ENCODE measurements at places on chromosomes 3 and 15.

DNA sequence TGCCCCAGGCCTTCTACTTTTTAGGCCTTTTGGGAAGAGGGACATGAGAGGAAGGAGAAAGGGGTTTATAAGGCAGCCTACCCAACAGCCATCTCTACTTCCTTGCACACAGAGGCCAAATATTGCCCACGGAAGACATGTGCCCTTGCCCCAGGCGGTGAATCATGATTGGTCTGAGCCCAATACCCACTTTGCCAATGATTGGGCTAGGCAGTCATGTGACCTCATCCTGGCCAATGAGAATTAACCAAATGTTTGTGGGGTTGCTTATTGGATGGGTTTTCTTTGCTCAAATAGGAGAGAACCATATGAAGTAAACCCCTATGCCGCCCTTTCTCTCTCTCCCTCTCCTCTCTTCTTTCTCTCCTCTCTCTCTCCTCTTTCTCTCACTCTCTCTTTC, 42.2 kb upstream of the ATP1B3 start:
- no peak for DNase-seq

- DNase-seq: no peak
Observed at GRCh38 chr3:23697416-23697815, 108.3 kb upstream of the UBE2E1 start.

DNA sequence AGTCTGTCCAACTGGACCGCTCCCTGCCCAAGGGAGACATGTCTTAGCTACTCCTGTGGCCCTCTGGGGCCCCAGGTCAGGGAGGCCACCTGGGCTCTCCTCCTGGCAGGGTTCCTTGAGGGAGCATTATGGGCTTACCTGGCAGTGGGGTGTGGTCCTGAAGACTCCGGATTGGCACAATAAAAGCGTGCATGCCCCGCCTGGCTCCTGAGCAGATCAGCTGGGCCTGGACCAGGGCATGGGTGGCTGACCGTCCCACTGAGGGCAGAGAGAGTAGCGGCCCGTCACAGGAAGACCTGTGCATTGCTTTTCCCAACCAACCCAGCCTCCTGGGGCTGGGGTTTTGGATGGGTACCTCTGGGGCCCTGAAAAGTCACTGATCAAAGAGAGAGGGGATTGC, 5.4 kb downstream of the ACOX2 start:
- no peak for DNase-seq

- DNase-seq: no peak
Observed at GRCh38 chr15:39511000-39511915, 69.6 kb upstream of the THBS1 start.

GRCh38 chr3:97827741-97828471, 6.1 kb downstream of the CRYBG3 start:
- no peak for DNase-seq

DNA sequence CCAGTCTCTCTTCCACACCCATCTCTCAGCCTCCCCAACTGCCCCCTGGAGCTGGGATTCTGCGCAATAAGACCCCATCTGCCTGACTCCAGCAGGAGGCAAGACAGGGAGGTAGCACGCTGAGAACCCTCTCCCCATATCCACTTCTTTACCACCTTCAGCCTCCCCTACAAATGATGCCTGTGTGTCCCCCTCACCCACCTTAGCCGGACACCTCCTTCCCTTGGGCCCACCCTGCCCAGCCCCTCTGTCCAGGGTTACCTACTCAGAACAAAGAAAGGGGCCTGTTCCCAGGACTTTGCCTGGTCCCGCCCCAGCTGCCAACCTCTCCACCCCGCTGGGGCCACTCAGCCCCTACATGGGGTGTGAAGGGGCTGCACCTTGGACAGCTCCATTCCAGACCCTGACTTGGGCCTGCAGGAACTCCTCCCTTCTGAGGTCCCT, 40.8 kb upstream of the ATP2B2 start:
- no peak for DNase-seq

DNA sequence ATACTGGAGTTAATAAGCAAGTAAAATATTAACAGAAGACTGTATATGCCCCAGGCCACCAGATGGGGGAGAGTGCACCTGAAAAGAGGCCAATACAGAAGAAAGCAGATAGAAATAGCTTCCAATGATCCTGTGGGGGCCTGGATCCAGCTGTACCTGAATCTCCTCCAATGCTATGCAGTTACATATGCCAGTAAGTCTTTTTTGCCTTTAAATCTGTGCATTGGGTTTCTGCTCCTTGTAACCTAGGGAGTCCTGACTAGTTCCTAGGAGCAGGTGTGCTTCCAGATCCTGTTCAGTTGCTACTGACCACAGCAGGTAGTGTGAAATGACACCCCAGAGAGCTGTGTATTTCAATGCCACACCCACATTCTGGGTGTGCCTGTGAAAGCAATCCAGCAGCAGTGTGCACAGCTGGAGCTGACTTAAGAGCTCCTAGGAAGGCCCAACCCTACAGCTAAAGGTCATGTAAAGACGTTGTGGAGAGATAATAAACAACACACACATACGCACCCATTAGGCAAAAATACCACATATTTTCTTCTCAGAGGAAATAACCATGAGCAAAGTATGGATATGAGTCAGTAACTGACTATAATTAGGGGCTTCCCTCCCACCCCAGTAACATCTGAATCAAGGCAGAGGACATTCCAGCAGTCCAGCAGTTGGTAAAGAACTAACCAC, 62.2 kb upstream of the AKAP13 start:
- no peak for DNase-seq

GRCh38 chr15:99452728-99453636, 112.8 kb upstream of the MEF2A start:
- DNase-seq: no peak

GRCh38 chr15:70259028-70259424, 161.3 kb upstream of the TLE3 start:
- no peak for DNase-seq

DNA sequence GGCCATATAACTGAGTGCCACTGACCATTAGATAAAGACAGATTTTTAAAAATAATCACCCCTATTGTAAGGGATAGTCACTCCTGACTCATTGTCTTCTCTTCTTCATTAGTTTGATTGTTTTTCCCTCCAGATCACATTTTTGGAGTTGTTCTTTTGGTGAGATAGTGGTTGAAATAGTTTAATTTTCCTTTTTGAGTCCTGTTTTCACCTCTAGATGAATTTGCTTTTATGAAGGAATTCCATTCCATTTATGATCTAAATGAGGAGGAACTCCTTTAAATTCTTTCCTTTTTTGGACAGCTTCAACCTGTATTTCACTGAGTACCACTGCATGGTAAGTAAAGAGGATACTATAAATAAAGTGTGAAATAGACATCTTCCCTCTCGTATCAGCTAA, 112.4 kb downstream of the GREM1 start:
- no peak for DNase-seq

GRCh38 chr15:79450648-79451047, 18.5 kb downstream of the MINAR1 start:
- no peak for DNase-seq

DNA sequence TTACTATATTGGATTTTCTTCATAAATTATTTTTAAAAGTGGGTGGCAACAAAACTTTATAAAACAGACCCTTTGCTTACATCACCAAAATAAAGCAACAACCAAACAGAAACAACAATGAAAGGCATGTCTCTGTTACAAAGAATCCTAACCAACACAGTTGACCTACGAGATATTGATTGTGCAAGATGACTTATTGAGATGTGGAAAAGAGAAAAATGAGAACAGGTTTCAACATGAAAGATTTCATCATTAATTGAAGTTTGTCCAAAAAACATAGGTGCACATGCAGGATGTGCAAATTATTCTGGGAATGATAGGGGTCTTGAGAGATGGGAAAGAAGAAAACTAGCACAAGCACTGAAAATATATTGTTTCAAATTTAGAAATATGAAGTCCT, 9.0 kb downstream of the GMNC start:
- no peak for DNase-seq

GRCh38 chr3:177760803-177761202, 563.5 kb upstream of the TBL1XR1 start:
- DNase-seq: no peak

DNA sequence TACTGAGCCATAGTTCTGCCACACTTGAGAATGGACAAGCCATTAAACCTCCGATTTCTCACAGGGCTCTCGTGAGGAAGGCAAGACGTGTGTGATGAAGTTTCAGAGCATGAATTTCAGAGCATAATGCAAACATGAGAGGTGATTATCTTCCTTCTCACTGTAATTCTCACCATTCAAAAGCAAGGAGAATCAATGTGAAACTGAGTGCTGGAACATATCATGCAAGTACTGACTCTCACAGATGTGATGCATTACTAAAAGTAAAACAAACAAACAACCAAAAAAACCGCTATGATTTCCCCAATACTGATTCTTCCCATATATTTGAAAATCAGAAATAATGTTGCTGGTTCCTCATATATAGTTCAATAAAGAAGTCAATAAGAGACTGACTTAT, 23.7 kb downstream of the P3H2 start:
- DNase-seq: no peak

- DNase-seq: no peak
Observed at GRCh38 chr3:105353485-105354161, 13.1 kb upstream of the ALCAM start.

DNA sequence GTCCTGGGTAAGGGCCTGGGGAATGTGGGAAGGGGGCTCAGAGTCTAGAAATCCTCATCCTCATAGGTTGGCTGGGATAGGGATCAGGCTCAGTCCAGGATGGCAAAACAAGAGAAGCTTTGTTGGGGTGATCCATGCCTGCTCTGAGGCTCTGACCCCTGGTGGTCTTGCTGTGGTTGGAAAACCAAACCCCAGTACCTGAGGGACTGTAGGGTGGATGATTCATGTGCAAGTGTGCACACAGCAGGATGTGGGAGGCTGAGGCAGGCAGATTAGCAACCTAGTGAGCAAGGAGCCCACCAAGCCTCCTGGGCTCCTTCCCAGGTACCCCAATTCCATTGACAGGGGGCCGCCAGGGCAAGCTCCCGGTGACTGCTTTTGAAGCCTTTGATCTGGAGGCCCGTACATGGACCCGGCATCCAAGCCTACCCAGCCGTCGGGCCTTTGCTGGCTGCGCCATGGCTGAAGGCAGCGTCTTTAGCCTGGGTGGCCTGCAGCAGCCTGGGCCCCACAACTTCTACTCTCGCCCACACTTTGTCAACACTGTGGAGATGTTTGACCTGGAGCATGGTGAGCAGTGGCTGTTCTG, 3.1 kb downstream of the KLHDC8B start:
- DNase-seq: no peak

- DNase-seq: no peak
Observed at GRCh38 chr3:17235310-17235709, 350.6 kb downstream of the PLCL2 start.

- DNase-seq: no peak
Observed at GRCh38 chr3:78004571-78004970, 964.7 kb downstream of the ROBO2 start.

GRCh38 chr3:174202116-174202515, 657.0 kb upstream of the NAALADL2 start:
- no peak for DNase-seq

GRCh38 chr3:119681279-119681678, 4.1 kb upstream of the COX17 start:
- no peak for DNase-seq

GRCh38 chr3:15766406-15766805, 31.4 kb downstream of the ANKRD28 start:
- DNase-seq: no peak

DNA sequence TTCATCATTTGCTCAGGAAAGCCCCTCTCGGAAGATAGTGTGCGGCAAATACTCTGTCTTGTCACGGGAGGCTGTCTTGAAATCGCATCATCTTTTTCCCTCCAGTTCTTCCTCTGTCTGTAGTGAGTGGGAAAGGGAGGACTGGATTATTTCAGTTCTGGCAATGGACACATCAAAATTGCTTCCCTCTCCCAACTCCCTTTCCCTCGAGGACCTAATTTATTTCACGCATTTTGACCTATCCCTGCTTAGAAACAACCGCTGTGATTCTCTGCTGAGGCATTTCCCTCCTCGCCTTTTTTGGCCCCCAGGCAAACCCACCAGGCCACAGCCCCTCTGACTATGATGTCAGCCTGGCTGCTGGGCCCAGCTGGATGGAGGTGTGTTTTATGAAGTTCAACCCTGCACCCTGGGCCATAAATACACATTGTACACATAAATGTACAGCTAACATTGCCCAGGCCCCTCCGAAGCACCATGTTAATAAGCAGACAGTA, 138.7 kb upstream of the LRTM1 start:
- DNase-seq: no peak

GRCh38 chr15:73482166-73482565, 39.2 kb downstream of the REC114 start:
- no peak for DNase-seq

Data from stimulated activated CD8-positive, alpha-beta memory T cell treated with anti-CD3 and anti-CD28 coated beads, Interleukin-7, amount 100 ng/mL, for 24 hours (primary cell).